ENCODE measurements at places on chromosomes 3 and 15.

- DNase-seq: no peak
These were observed 36.5 kb upstream of the IGF1R start for GRCh38 chr15:98611808-98612207.

DNA sequence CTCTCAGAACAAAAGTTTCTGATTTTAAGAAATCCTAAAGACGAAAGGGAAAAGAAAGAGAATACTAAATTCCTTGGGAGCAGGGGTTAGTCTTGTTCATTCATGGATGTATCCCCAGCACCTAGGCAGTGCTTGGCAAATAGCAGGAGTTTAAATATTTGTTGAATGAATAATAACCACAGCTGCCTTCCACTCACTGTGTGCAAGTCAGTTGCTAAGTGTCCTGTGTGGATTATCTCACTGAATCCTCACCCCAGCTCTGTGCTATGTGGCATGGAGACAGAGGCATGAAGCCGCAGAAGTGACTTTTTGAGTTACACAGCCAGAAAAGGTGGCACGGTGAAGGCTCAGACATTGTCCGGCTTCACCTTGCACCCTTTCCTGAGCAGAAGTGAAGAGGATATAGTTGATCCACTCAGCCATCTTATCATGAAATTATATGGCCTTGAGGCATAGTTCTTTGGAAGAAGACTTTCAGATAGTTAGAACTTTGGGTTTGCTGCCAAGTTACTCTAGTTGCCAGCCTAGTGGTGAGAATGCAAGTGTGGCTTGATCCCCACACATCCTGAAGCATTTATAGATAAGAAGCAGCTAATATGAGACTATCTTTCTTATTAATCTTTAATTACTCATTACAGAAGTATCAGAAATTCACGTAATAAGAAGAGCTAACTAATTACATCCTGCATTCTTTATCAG, 355.5 kb downstream of the LRTM1 start:
- no peak for DNase-seq

- DNase-seq: no peak
These were observed 51.7 kb upstream of the RARB start for GRCh38 chr3:25376340-25376739.

GRCh38 chr3:45210308-45211041, 15.6 kb downstream of the TMEM158 start:
- DNase-seq: peak; percentile 79

GRCh38 chr15:75925440-75925839, 21.8 kb downstream of the FBXO22 start:
- DNase-seq: no peak

DNA sequence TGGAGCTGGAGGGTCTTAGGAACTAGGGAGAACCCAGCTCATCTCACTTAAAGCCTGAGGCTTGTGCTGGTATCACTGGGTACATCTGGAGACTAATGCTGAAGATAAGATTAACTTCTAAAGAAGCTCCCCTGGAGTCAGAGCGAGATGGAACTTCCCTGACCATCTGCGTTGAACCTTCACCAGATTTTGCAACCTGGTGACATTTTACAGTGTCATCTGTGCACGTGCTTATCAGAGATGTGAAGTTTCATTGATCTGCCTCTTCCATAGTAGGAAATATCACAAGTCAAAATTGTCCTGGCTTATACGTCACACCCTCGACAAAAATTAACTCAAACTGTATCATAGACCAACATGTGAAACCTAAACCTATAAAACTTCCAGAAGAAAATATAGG, 395.5 kb downstream of the SHQ1 start:
- DNase-seq: no peak

DNA sequence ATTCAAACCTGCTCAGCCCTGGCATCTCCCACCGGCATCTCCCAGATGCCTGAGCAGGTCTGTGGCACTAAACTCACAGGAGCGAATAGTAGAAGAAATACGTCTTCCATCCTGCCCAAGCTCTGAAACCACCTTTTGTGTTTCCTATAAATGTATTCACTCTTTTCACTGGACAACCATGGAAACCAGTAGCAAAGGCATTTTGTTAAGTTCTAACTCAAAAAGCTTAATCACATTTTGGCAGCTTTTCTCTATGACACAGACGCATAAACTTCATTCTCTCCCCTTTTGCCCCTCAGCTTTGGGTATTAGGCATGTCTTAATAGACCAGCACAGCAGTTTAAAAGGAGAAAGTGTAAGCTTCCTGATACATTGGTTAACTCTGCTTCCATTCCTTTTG, 24.5 kb upstream of the ARNT2 start:
- no peak for DNase-seq

All from NB4 (cell line).